Activated CD4-positive, CD25-positive, alpha-beta regulatory T cell (primary cell): ENCODE measurements at places on chromosomes 1 and 21.

- DNase-seq: no peak
These were observed 101.9 kb upstream of the DISP3 start for GRCh38 chr1:11377001-11377583.

- no peak for DNase-seq
These were observed 34.8 kb upstream of the EPS15 start for GRCh38 chr1:51553911-51554310.

DNA sequence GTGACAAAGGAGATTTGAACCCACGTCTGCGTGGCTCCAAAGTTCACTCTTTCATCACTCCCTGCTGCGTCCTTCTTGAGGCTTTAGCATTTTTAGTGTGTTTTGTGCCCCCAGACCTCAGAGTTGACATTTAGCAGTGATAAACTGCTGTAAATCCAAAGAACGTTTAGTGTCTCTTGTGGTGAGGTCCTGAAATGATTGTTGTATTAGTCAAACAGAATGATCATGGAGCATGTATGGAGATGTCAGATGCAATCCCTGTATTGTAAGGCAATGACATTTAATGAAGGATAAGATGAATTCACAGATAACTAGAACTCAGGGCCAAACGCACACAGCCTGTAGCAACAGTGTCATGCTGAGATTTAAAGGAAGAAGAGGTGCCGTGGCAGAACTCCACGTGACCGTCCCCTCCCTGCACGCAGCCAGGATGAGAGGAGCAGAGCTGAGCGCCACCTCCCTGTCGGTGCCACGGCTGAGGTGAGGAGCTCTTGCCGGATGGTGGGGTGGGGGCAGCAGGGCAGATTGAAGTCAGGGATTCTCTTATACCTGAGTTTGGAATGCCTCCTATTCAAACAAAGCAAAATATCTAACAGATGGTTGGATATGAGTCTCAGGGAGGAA lies 30.1 kb downstream of the NTPCR start:
- no peak for DNase-seq

DNA sequence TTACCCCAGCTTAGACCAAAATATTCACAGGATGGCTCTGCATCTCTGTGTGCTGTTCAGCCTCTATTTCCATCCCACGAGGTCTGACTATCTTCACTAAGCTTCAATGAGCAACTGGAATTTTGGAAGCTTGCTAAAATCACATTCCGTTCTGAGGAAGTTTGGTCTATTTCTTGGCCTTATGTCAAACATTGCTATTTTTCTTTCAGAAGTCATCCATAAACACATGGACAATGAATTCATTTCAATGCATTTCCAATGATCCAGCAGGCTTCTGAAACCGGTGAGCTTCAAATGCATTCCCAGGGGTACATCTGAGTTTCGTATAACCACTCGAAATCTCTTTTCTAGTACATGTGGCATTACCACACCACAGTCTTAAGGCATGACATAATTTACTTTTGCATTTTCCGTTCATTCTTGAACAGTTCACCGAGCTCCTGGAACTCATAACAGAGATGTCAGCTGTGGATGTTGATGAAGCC lies 294.1 kb upstream of the KAZN start:
- DNase-seq: no peak

DNA sequence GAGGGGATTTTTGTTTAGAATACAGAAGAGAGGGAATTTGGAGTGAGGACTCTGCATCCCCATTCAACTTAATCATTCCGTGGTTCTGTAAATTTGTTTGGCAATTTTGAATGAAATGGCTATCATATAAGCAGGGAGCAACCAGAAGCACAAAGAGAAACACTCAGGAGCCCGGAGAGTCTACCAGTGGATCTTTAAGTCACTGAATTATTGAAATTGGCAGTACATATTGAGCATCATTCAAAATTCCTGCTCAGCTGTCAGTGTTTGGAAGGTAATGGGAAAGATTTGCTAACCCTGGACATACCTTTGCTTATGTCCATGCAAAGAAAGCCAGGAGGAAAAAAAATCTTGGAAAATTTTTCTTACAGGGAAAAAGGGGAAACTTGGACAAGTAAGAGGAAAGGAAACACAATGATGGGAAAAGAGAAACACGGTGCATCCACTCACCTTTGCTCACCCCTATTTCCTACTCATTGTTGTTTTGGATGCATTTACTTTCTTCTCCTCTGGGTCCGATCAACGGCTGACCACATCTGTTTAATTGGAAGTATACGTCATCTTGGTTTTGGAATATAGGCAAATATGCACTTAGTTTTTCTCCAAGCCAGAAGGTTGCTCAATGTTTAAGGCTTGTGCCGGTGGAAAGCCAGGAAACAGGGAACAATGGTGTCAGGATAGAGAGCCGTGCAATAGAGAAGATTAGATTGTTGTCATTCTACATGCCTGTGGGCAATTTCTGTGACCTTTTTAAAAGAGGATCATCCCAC lies 243.0 kb upstream of the LYPLAL1 start:
- no peak for DNase-seq

DNA sequence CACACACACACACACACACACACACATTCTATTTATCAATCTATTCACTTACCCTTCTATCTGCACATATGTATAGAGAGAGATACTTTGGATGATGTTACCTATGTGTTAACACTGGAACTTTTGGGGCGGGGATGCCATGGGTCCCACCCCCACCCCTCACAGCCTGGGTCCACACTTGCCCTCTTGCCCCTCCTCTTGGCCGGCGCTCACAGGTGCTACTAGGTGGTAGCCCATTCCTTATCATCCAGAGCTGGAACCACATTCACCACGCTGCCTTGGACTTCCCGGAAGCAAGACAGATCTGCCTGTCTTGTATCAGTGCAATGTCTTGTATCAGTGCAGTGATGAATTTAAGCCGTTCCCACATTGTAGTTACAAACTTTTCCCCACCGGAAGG lies 85.1 kb downstream of the LBR start:
- DNase-seq: no peak

- DNase-seq: peak; percentile 48
These were observed 61.0 kb downstream of the IER5 start for GRCh38 chr1:181149326-181150125.

DNA sequence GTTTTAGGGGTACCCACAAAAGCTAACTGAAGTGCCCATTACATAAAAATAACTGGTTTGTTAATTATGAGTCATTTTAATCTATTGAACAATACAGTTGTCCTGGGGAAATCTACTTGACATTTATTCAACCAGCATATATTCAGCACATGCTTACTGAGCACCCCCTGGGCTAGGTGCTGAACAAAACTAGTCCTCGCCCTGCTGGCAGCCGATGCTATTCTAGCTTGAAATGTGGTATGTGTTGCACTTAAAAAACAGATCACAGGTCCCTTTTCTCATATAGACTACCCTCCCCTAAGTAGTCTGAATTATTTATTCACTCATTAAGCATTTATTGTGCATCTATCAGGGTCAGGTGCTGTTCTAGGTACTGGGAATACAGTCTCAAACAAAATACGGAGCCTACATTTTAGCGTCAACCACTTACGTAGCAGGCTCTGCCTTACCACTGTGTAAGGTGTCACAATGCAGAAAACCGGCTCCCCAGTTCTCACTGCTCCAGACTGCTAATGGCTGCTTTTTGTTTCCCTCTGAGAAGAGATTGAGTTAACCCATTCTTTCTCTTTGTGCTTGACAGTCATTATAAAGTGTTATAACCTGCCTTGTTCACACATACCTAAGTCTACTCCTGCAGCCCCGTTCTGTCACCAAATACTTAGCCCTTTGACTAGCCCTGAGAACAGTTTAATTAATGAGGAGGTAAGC lies 57.1 kb downstream of the ADCY10 start:
- DNase-seq: no peak

- no peak for DNase-seq
These were observed 27.1 kb downstream of the DHCR24 start for GRCh38 chr1:54859700-54860391.

DNA sequence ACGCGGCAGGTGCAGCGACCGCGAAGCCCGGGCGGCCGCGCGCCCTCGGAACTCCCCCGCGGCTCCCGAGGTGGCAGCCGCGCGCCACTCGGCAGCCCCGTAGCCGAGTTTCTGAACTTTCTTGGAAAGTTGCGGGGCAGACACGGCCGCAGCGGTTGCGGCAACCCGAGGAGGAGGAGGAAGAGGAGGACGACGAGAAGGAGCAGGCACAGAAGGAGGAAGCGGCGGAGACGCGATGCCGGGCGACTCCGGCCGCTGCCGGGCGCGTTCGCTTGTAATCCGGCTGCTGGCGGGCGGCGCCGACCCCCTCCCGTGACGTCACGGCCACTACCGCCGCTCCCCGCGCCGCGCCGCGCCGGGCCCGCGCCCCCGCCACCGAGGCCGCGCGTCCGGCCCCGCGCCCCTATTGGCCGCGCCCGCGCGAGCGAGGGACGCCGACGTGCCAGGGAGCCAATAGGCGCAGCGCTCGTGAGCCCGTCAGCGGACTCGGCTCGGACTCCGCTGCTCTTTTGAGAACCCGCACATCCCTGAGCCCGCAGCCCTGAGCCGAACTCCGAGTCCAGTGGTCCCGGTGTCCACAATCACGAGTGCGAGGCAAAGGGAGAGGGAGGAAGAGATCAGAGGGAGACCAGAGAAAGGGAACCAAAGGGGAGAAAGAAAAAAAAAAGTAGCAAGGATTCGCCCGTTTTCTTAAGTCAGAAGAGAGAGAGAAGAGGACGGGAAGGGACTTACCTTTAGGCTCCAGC lies 736 bp upstream of the BARHL2 start:
- no peak for DNase-seq

DNA sequence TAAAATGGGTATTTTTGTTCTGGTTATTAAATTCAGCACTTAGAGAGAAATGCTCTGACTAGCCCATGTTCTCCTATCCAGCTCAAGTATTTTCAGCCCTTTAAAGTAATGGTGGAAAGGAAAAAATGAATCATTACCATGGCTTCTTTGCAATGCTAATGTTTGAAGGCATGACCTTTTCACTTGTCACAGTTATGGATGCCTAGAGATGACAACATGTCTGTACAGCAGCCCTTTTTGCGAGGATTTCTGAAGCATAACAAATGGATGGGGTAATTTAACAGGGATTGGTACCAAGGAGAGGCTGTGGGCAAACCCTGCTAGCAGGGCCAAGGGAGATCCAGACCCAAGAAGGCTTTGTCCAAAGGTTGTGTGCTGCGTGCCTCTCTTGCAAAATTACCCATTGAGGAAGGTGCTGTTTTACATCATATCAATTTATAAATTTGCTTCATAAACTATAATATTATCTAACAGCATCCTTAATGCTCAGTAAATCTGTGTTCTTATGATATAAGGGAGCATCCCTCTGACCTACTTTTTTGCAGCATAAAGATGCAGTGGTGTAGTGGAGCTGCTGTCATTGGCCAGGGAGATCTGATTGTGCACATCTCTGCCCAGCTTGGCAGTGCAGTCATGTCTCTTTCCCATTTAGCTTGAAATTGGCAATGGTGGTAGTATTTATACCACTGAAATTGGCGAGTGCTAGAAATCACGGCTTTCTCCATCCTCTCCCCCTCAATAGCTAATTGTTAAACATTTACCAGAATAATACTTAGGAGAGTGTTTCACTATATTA lies 327.1 kb downstream of the PCP4 start:
- no peak for DNase-seq

DNA sequence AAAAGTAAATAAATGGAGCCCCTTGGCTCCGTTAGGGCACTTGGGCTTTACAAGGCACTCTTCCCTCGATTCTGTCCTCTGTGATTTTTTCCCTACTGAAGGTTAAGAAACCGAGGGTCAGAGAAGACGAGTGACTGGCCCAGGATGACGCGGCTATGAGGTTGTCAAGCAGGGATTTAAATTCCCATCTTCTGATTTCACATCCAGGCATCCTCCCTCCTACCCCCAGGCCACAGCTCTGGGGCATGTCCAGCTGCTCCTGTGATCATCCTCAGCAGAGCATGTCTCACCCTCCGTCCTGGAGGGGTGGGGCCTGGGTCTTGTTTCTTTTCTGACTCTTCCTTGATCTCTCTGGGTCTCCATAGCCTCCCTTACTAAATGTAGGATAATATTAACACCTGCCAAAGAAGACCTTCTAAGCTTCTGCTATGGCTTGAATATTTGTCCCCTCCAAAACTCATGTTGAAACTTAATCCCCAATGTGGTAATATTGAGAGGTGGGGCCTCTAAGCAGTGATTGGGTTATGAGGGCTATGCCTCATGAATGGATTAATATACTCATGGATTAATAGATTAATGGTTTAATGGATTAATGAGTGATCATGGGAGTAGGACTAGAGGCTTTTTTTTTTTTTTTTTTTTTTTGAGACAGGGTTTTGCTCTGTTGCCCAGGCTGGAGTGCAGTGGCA lies 4.6 kb downstream of the CRYBG2 start:
- DNase-seq: no peak

- DNase-seq: no peak
These were observed 3.9 kb upstream of the CLCA1 start for GRCh38 chr1:86464819-86465218.

- DNase-seq: no peak
These were observed 33.3 kb downstream of the PLEKHO1 start for GRCh38 chr1:150183061-150183460.

GRCh38 chr1:3168678-3169077 lies 99.7 kb downstream of the PRDM16 start:
- no peak for DNase-seq

GRCh38 chr1:22572818-22573217 lies 9.5 kb downstream of the EPHA8 start:
- DNase-seq: no peak

GRCh38 chr1:11804666-11805421 lies 920 bp downstream of the MTHFR start:
- no peak for DNase-seq

- DNase-seq: no peak
These were observed at the start of gene OLFML2B for GRCh38 chr1:162023547-162024501. OLFML2B (minus strand) TSS chr1:162023869; CDS start chr1:162023430, 439 bp downstream.

DNA sequence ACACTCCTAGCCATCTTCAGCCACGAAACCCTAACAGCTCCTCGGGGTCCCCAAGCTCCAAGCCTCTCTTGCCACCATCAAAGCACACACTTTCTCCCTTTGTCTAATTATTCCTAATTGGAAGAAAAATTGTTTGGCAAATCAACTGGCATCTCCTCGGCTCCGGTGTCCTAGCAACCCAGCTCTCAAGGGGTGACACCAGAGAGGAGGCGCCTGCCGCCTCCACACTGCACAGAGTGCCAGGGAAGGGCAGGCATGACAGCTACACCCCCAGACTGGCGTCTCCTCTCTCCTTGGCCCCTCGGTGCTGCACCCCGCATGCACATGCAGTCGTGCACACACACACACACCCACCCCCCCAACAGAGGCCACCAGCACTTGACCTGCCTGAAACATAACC lies 18.2 kb upstream of the GJB5 start:
- no peak for DNase-seq

DNA sequence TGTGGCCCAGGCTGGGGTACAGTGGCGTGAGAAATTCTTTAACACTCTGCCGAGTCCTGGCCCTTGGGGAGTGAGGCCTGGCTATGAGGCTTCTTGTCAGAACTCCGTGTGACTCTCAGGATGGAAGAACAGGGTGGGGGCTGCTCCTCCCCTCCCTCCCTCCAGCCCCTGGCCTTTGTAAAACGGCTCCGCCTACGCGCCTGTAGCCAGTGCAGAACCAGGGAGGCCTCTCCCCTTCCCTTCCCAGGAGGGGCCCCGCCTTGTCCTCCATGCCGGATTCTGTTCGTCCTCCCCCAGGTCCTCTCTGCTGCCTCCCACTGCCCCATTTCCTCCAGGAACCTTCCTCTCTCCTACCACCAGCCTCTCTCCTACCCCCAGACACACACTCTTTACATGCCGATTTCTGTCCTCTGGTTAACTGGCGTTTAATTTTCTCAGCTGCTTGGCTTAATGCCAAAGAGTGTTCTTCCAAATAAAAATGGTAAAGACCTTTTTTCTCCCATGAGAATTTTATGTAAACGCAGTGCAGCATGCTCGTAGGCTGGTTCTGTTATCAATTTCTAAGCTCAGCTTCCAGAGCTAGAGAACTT lies 21.0 kb downstream of the PDE9A start:
- DNase-seq: no peak
